ENCODE measurements at places on chromosomes 1 and 21.

GRCh38 chr1:2495026-2495425 is 18.9 kb downstream of the PLCH2 start:
- no peak for DNase-seq

GRCh38 chr1:41418857-41419583 is 57.8 kb downstream of the FOXO6 start:
- no peak for DNase-seq

GRCh38 chr1:183933528-183934179 is 103.9 kb downstream of the COLGALT2 start:
- no peak for DNase-seq

GRCh38 chr21:24205319-24205718 is 1402.0 kb downstream of the MRPL39 start:
- no peak for DNase-seq

- DNase-seq: no peak
Measured at GRCh38 chr1:4670265-4670664, 15.9 kb downstream of the AJAP1 start.

DNA sequence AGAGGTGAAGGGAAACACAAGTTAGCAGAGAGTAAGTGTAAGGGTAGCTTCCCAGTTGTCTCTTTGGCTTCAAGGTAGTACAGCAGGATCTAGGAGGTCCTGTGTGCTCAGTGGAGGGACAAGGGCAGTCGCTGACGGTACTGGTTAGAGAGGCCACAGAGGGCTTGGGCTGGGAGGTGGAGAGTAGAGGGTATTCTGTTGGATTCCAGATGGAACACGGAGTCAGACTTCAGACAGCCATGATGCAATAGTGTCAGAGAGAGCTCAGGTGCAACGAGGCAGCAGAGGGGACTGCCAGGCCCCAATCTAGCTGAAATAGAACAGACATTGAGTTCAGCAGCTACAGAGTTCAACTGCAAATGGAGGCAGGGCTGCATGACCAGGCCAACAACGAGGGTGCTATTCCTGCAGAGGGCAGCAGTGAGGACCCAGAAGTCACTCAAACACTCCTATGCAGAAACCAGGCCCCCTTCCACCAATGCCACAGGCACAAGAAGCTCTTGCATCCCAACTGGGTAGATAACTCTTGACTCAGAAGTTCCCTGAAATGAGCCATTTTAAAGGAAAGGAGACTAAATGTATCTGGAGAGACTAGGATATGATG is 325.0 kb upstream of the ESRRG start:
- DNase-seq: no peak

DNA sequence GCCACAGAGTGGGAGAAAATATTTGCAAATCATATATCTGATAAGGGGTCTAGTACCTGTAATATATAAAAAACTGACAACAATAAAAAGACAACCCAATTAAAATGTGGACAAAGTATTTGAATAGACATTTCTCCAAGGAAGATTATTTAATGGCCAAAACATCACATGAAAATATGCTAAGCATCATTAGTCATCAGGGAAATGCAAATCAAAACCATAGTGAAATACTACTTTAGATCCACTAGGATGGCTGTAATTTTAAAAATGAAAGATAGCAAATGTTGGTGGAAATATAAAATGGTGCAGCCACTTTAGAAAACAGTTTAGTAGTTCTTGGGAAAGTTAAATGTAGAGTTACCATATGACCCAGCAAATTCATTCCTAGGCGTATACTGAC is 118.7 kb upstream of the KIF26B start:
- DNase-seq: no peak

DNA sequence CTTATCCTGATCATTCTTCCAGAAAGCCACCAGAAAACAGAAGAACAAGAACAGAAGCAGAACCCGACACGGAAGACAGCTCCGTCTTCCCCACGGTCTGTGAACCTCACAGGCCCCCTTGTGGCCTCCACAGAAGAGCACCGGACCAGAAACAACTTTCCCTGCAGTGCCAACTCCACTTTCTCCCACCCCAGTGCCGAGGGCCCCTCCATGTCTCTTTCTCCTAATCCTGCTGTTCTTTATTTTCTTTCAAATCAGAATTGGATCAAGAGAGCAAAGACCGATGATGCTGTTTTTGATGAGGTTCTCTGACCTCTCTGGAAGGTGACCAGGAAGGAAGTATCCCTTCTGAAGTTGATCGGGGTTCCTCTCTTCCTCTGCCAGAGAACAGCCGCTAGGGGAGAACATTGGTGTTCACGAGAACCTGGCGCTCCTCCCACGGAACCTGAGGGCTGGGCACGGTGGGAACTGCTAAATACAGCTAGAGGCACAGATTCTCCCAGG is 58.9 kb upstream of the CTTNBP2NL start:
- peak; percentile 17 for DNase-seq

DNA sequence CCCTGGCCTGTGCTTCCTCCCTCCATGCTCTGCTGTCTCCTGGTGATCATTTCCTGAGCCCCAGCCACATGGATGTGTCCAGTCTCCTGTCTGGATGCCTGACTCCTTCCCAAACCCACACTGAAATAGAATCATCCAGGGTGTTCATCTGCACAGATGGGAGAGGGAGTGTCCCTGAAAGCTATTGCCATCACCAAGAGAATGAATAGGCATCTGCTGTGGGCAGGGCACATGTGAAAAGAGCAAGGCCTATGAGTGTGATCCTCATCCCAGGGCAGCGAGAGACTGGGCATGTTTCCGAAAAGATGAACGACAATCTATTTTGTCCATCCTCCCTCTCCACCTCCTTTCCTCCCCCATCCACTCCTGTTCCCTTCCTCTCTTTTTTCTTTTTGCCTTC is 5.0 kb downstream of the IGSF21 start:
- DNase-seq: no peak

- no peak for DNase-seq
Measured at GRCh38 chr1:32898056-32898455, 3.1 kb downstream of the TMEM54 start.

GRCh38 chr1:192627901-192628300 is 8.0 kb upstream of the RGS13 start:
- DNase-seq: no peak

DNA sequence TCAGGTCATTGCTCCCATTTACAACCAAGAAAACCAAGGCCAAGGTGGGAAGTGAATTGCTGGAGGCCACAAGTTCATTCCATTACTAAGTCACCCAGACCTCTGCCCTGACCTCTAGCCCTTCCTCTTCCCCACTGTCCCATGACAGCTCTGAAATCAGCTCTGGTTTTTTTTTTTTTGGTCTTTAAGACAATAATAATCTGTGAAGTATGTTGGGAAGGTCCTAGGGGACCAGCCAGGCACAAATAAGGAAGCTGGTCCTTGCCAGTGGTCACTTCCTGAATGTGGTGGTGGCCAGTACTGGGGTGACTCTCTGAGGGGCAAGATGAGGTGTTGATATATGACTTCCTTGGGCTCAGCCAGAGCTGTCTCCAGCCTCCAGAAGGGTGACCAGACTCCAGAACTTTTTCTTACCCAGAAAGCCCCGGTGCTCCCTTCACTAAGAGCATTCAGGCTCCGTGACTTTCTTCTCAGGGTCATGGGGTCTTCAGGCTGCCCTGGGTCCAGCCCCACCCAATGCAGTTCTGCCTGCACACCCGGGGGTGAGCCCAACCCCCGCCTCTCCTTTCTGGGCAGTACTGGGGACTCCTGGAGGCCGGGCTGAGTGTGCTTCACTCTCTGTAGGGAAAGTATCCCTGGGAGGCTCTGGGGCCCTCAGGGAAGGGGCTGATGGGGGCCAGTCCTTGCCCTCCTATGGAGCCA is 159.6 kb downstream of the PTPRU start:
- DNase-seq: no peak

DNA sequence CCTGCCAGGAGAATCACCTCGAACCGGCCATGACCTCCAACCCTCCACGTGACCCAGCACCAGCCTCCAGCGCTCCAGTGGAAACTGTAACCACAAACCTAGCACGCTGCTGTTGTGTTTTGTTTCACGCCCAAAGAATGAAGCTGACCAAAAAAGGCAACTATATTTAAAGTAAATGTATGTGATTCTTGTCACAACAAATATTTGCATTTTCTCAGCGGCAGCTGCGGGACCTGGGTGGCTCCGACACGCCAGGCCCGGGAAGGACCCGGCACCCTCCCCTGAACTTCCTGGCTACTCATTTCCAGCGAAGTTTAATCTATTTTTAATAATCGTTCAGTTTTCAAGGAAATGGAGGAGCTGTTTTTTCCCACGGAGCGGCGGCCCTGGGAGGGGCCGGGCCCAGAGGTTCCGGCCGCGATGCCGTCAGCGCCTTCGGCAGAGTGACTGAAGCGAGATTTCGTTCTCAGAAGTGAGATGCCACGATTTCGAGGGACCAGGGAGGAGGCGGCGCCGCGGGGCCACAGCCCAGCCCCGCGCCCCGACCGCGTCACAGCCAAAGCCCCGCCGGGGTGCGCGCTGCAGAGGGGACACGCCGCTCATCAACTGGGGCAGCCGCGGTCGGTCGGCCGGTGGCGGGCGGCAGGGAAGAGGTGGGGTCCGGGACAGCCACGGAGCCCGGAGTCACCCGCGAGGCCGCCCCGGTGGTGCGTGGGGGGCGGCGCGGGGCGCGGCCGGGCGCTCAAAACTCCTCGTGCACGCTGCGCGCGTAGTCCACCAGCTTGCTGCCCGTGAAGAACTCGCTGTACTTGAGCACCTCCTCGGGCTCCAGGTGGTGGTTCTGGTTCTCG is 3.0 kb upstream of the TNFRSF4 start:
- DNase-seq: no peak

DNA sequence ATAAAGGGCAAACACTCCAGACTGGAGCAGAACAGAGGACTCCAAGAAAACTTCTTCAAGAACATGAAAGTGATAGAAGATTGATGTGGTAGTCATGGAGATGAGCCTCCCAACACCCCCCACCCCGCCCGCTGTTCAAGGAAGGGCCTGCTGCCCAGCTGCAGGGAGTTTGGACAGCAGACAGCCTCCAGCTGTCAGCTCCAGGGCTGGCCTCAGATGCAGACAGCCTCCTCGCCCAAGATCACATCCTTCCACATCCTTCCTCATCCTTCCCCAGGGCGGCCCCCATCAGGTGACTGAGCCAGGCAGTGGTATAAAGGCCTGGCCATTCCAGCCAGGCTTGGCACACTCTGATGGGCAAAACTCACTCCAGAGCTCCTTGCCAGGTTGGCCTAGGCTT is 24.6 kb downstream of the HMGN2 start:
- DNase-seq: no peak

DNA sequence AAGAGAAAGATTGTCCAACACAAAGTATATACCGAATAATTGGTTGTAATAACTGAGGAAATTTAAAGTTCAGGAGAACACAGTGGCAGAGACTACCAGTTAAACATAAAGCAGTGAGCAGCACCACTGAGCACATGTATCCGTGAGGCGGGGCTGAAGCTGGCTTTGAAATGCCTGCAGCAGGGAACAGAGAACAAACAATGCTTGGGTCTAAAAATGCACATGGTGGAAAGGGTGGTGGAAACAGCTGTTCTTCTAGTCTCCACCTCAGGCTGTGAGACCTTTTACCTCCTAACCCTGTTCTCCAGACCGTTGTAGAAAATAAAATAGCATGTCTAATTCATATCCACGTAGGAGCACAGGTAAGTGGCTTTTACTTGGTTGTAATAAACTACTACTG is 7.7 kb upstream of the GNG4 start:
- DNase-seq: no peak

DNA sequence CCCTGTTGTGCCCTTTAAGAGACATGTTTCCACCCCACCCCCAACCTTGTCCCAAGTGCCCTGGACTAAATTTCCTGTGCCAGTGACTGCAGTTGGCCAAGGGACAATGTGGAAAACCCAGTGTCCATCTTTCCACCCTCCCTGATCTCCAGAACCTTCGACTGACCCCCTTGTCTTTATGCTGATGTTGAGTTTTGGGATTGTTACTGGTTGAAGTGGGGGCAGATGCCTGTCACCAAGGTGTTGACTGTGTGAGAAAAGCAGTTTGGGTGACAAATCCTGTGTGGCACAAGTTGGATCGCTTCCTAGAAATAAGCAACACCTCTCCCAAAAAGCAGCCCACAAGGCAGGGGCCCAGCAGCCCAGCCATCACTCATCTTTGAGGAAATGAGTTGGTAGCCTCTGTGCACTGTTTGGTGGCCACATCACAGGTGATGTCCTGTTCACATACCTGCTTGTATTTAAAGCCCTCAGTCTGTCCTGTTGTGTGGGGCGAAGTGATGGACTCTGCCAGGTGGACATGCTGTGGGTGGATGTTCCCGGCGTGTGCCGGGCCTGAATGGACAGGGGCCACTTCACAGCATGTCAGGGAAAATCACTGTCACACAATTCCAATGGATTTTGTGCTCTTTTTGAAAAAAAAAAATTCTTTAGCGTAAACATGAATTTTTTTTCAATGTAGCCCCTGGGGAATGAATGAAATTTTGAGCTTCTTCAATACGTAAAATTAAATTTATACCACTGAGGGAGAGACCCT is 6.6 kb upstream of the MIIP start:
- DNase-seq: no peak

DNA sequence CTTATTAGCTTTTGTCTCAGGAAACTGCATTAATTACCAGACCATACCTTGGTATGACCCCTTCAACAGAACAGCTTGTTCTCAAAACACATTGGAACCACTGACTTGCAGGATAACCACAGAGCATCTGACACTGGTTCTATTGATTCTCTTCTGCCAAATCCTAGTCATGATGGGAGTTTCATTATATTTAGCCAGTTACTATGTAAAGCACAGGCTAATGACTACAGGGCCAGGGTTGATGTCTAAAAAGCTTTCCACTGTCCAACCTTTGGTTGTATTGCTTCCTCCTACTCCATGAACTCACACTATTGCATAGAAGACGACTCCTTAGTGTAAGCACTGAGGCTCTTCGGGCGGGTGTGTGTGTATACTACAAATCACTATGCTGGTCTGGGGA is 3.8 kb downstream of the STMN1 start:
- no peak for DNase-seq

DNA sequence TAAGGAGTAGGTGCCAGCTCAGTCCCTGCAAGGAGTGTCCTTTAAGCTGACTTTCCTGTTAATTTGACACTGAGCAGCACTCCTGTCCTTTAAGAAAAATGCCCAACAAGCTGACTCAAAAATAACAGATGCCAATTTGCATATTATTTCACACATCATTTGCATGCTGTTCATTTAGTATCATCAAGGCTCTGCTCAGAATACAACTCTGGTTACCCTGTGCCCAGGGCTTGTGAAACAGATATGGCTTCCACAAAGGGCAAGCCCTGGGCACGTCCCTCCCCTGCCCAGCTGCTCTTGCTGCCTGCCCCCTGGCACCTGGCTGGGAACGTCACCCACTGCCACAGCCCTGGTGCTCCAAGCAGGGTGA is 10.3 kb downstream of the KCNN3 start:
- DNase-seq: no peak

Data from NCI-H1417 (cell line).